ENCODE measurements at places on chromosomes 13 and 19. TPM values are rescaled to one million over a fixed set of nuclear protein-coding genes. Genes with fewer than 3 reads are reported as not detected.

The NLRP5 gene
- total RNA-seq: not detected

DNA sequence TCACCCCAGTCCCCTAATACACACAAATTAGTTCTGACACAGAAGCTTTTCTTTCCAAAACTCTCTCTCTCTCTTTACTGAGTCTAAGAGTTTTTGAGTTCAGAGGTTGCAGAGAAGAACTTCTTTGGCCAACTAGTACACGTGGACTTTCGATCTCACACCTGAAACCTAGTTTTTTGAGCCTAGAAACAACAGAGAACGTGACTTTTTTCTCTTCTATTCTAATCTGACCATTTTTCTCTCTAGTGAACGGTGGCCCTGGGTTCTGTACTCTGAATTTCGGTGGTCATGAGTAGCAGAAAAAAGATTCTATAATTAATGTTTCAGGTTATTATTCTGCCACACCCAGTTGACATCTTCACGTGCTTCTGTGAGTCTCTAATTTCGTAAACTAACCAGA, 24.2 kb downstream of the PCDH20 start:
- no peak for DNase-seq

GRCh38 chr19:2631213-2631821, 71.2 kb downstream of the GNG7 start:
- DNase-seq: no peak

The LYPD3 gene
- total RNA-seq: 1.8 TPM

GRCh38 chr13:41311406-41312175, 524 bp downstream of the NAA16 start:
- DNase-seq: no peak

Data from H9 (cell line).